ENCODE measurements at places on chromosomes 6 and 20.
A peak's percentile ranks its signal among the peaks of the same experiment; 100 is the strongest.

DNA sequence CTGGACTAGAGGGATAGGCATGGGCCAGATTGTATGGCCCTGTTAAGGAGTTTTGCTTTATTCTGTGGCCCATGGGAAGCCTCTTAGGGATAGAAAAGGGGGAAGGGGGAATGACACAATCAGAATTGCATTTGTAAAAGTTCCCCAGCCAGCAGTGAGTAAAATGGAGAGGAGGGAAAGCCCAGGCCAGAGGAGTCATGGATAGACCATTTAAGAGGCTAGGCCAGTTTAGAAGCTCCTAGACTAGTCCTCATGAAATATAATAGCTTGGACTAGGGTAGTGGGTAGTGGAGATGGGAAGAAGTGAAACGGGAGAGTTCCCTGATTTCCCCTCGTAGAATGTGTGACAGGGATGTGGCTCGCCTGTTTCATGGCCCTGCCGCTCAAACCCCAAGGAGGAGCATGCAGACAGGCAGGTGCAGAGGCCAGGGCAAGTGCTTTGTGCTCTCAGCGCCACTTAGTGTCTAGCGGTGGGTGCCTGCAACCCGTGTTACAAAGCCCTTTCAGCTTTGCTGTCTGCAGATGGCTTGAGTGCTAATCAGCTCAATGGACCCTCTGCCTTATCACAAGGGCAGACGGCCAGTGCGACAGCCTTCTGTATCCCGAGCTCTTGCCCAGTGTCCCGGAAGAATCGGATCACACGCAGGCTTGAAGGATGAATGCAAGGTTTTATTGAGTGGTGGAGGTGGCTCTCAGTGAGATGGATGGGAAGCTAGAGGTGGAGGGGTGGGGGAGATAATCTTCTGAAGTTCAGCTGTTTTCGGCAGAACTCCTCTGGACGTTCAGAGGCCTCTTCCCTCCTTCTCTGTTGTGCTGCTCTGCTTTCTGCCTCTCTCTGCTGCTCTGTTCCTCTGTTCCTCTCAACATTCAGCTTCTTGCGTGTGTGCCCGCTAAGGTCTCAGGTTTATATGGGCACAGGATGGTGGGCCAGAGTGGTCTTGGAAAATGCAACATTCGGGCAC is 141.1 kb downstream of the CEP57L1 start:
- no peak for DNase-seq

- no peak for DNase-seq
These were observed 117.5 kb upstream of the ID4 start for GRCh38 chr6:19719691-19720128.

DNA sequence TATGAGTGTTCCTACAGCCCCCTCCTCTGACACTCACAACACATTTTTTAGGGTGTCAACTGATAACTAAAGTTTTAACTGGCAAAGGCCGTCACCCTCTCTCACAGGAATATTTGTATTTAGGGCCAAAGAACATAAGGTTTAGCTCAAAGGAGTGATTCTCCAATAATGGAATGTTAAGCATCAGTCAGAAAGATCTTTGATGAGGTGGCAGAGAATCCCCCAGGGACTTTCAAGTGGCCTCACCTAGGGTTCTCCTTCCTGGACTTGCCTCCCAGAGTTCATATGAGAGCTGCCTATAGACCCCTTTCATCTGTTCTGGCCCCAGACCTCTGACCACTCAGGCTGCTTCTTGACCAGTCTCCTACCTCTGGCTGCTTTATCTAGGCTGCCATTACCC is 7.4 kb upstream of the SCUBE3 start:
- no peak for DNase-seq

- DNase-seq = no peak
These were observed 27.5 kb downstream of the FOXC1 start for GRCh38 chr6:1636971-1637871.

DNA sequence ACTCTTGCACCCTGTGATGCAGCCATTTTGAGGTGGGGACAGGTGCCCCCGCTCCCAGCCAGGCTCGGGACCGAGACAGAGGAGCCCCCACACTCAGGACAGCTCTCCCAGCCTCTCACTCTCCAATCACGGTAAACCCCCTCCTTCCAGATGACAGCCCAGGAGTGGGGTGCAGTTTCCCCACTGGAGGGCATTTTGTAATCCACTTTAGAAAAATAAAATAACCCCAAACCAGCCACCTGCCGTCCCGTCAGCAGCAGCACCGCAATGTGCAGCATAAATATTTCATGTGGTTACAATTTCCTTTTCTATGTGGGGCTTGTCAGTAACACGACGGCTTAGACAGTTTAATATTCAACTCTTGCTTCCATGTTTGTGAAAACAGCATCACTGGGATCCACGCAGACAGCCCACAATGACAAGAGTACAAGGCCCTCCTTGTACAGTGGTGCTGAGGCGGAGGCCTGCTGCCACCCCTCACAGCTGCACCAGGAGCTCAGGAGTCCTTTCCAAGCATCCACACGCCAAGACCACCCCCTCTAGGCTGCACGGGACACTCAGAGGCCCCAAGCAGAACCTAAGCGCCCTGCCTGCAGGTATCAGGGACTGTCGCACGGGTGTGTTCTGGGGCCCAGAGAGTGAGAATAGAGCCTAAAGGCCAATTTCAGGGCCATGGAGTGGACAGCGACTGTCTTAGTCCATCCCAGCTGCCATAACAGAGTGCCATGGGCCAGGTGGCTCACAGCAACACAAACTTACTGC is 116.7 kb downstream of the JPH2 start:
- DNase-seq = no peak

GRCh38 chr20:41960166-41960565 is 342.0 kb upstream of the CHD6 start:
- DNase-seq = no peak

- DNase-seq = no peak
These were observed 6.2 kb downstream of the TRIM26 start for GRCh38 chr6:30206799-30207618.

DNA sequence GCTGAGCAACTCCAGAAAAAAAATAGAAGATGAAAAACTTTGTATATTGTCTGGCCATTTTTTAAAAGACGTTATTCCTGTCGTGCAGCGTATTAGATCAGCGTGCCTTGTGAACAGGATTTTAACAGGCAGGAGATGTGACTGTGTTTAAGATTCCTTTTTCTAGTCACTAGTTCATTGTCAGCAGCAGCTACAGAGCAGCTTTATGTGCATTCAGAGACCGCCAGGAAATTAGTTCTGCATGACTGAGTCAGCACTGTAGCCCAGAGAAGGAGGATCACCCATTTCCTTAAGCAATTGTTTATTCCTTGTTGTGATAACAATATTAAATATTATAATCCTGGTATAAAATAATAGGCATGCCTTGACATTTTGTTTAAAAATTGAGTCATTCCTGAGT is 75.4 kb upstream of the ADGRB3 start:
- no peak for DNase-seq

- peak; percentile 44 for DNase-seq
These were observed 12.3 kb upstream of the HDDC2 start for GRCh38 chr6:125314009-125314581.

DNA sequence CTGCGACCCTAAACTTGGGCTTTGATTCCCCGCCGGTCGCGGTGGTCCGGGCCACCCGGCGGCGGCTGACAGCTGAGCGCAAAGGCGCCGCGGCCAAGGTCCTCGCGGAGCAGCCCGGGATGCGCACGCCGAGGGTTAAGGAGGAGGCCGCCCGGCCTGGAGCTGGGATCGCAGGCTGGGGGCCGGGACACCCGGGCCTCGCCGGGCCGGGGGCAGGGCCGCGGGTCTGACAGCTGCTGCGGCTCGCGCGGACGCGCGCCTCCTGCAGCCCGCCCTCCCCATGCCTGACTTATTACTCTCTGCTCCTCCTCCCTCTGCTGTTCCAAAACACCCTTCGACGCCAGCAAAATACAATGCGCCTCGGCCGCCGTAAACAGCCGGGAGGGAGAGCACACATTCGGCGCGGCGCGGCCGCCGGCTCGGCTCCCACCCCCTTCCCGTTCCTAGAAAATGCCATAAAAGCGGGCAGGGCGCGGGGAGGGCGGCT is 746 bp downstream of the BACH2 start:
- peak; percentile 51 for DNase-seq

- DNase-seq = no peak
These were observed 4.3 kb upstream of the BTN3A2 start for GRCh38 chr6:26360451-26361416.

DNA sequence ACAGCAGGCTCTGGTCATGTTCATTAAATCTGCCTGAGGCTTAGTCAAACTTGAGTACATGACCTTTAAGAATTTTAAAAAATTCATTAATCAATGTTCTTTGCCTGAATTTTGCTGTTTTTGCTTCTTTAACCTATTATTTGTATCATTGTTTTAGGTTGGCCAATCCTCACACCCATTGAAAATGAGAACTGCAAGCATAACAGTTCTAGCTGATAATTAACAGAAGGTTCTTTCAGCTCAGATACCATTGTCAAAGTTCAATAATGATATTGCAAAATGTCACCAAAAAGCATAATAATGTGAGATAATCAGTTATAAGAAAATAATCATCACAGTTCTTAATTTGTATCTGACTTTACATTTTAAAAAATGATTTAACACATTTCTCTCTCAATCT is 583.1 kb downstream of the TFAP2A start:
- no peak for DNase-seq

GRCh38 chr6:115796061-115796460 is 264.6 kb downstream of the FRK start:
- DNase-seq = no peak

DNA sequence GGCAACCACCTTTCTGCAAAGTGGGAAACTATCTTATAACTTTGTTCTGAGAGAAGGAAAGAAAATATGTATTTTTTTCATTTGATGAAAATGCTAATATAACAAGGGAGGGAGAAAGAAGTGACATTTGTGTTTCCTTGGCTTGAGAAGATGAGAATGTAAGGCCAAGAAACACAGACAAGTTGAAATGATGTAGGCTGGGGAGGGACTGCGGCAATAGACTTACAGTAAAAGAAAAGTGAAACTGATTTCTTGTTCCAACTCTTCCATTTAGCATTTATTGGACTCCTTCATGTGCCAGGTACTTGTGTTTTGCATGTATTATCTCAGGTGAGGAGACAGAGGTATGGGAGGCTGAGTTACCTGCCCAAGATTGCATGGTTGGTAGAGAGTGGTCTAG is 130.9 kb downstream of the CARMIL1 start:
- no peak for DNase-seq

- DNase-seq = no peak
These were observed 1.2 kb downstream of the IRF4 start for GRCh38 chr6:392441-393390.

GRCh38 chr20:227439-228105 is 514 bp downstream of the DEFB129 start:
- no peak for DNase-seq

GRCh38 chr6:104332364-104332763 is 527.4 kb downstream of the HACE1 start:
- no peak for DNase-seq

DNA sequence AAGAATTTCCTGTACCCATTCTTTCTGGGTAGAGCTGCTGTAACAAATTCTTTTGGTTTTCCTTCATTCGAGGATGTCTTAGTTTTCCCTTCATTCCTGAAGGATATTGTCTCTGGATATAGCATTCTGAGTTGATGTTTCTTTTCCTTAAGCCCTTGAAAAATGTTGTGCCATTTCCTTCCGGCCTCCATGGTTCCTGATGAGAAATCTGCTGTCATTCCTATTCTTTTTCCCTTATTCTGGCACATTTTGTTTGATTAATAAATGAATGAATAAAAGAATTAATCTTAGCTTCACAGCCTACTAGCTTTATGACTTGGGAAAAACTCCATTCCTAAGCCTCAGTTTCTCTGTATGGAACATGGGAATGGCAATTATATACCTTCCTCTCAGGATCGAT is 173.1 kb downstream of the EYA2 start:
- no peak for DNase-seq

DNA sequence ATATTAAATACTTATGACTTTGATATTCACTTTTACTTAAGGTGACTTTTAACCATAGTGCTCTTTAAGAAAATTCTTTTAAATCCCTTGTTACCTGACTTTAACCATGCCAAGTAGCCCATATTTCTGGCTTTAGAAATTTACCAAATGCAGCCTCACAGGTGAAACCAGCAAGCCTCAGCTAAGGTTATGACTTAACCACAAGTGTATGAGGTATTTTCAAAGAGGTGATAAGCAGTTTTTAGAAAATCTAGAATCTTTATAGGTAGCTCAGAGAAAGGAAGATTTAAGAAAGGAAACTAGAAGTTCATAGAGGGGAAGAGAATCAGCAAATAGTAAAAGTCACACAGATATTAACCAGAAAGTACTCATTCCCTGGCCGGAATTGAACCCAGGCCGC is 661.9 kb upstream of the GJE1 start:
- no peak for DNase-seq

- DNase-seq = no peak
These were observed 53.2 kb upstream of the IFNGR1 start for GRCh38 chr6:137272403-137272802.

DNA sequence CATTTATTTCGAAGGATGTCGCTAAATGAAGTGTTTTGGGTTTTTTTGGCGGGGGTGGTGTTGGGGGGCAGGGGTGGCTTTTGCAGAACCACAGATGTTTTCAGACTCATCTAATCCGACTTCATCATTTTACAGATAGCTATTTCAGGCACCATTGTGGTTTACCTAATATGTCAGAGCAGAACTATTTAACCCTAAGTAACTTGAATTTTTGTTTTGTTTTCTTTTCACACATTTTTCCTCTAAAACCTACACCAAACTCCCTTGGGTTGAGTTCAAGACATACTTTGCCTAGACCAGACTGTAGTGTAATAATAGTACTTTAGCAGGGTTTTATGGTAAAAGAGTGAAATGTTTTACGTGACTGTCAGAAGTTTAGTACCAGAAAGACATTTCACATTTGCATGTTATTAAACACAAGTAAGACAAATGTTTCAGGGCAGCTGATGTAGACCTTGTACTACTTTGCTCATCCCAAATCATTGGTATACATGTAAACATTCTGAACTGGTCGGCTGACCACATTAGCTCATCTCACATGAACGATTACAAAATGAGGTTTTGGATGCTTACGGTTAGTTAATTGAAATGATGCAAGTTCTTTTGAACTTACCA is 37.7 kb downstream of the MAP3K4 start:
- DNase-seq = no peak

- no peak for DNase-seq
These were observed 15.6 kb downstream of the RMND1 start for GRCh38 chr6:151436300-151436699.

DNA sequence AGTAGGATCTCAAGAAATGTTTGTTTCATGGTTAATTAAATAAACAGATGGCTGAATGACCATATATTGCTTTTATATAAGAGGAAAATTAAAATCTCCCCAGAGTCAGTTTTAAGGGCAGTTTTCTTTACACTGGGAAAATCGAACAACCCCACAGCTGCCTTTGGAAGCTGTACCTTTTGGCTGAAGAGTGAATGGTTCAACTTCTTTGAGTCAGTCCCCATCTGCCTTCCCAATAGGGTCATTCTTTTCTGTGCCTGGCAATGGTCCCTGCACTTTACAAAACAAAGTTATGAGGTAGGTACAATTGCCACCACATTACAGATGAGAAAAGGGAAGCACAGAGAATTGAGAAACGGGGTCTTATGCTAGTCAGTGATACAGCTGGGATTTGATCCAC is 39.5 kb downstream of the TSHZ2 start:
- no peak for DNase-seq

DNA sequence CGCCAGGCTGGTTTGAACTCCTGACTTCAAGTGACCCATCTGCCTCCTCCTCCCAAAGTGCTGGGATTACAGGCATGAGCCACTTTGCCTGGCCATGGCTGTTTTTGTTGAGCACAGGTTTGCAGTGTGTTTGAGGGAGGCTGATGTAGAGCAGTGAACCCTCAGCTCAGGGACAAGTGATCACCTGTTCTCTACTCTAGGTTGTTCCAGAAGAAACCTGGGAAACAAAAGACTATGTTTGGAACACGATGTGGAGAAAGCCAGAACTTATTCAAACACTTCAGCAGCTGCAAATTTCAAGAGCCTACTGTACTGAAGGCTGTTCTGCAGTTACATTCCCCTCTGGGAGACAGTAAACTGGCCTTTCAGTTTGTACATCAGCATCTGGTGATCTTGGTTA is 4.7 kb downstream of the TULP1 start:
- DNase-seq = no peak

Data from NCI-H2227 treated with DMSO at 0.1 percent for 48 hours (cell line).